ENCODE measurements at places on chromosomes 5 and 9. TPM values are rescaled to one million over a fixed set of nuclear protein-coding genes. Genes with fewer than 3 reads are reported as not detected.

GRCh38 chr5:112002376-112002775 is 245.4 kb upstream of the NREP start:
- no peak for DNase-seq

- DNase-seq, result no peak
These were observed 52.5 kb upstream of the SEMA6A start for GRCh38 chr5:116626945-116627679.

DNA sequence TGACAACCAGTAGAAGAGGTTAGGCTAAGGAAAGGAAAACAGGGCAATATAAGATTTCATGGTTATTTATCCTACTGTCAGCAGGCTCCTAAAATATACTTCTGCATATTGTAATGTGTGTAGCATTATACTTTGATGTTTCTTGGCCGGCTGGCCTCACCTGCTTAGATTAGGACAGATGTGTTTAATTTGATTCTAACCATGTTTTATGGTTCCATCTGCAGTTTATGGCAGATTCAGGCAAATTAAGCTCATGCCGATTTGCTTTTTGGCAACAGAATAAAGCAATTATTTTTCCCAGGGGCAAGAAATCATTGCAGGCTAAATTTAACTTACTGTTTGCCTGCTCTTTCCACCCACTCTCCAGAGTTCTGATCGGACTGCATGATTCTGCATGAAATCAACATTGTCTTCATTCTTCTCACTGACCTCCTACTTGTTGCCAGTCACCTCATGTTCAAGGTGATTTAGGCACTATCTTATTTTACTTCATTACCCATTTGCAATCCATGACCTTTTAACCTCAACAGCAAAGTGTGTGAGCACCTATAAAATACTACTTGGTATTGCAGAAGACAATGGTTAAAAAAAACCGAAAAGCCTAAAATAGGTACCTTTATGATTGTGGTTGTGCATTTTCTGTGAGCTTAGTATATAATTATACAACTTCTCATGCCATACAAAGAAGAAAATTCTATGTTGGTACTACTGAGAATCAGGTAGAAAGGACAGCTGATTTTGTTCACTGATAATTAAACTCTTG is 125.2 kb downstream of the EDIL3 start:
- DNase-seq, result no peak

The CSF2 gene
- not detected for total RNA-seq

The BTNL3 gene
- total RNA-seq, result not detected

The NAA35 gene
- total RNA-seq, result 3.3 TPM

The SLCO6A1 gene
- total RNA-seq, result not detected

- DNase-seq, result no peak
These were observed 125.9 kb downstream of the SYK start for GRCh38 chr9:90927496-90927895.

The PTCH1 gene
- total RNA-seq, result 25.2 TPM

- DNase-seq, result no peak
These were observed 144.1 kb upstream of the ACTBL2 start for GRCh38 chr5:57626703-57627102.

DNA sequence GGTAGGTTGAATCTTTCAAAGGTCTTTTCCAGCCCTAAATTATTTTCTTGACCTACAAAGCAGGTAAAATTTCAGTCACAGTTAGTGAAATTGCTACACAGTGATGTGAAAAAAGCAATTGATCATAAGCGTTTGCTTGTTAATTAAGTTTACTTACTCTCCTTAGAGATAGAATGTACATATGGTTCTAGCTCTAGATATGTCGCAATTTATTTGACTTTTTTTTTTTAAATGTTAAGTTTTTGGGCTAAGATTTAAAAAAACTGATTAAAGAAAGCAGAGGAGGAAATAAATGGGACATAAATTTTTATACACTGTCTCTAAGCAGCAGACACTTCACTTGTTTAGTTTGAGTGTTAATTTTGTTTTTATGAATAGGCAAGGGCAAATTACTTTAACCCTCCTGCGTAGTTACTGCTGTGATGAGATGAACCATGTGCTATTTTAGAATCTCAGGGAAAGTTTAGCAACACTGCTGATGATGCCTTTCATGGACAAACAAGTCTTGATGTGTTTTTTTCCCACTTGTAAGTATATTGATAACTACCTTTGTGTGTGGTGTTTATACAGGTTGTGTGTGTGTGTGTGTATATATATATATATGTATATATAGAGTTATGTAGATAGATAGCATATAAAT is 38.3 kb upstream of the FAM120AOS start:
- DNase-seq, result no peak

- no peak for DNase-seq
These were observed 122.8 kb downstream of the ARHGEF28 start for GRCh38 chr5:73748510-73749400.

The TMC1 gene
- not detected for total RNA-seq

Measured in ascending aorta (tissue), 2 donors.